Ascending aorta (tissue), 2 donors: ENCODE measurements at places on chromosomes 12 and 14.
A peak's percentile ranks its signal among the peaks of the same experiment; 100 is the strongest.

DNA sequence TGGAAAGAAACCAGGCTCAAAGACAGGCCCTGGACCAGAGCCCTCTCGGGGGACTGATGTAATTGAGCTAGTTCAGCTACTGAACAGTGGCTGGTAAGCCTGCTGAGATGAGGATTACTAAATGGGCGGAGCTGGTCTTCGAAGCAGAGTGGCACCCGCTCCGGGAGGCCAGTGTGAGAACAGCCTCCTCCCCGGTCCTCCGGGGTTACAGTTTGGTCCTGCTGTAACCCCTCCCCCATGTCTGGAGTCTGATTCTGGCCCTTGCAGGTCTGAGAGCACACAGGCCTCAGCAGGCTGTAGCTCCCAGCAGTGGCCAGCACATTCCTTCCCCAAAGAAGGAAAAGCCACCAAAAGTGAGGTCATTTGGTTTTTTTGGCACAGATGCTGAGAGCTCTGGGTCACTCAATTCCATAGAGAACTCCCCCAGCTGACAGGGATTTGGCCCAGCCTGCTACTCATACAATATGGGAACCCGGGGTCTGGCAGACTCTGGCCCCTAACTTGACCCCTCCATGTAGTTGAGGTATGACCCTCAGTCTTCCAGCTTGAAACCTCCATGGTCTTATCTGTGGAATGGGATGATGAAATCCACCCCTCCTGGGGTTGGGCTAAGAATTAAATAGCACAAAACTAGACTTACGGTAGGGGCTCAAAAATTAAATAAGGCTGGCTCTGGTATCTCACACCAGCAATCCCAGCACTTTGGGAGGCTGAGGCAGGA, 39.0 kb downstream of the ACTN1 start:
- peak overlapping the region; percentile 93 for H3K27ac ChIP-seq
- H3K27me3 ChIP-seq, result no peaks in the 10 kb centered on the region
- peaks cover 96% of the 10 kb centered on the region for H3K4me1 ChIP-seq
- DNase-seq, result peak; percentile 83
- peak overlapping the region; percentile 47 for H3K4me3 ChIP-seq
- peaks cover 6% of the 10 kb centered on the region for H3K36me3 ChIP-seq

DNA sequence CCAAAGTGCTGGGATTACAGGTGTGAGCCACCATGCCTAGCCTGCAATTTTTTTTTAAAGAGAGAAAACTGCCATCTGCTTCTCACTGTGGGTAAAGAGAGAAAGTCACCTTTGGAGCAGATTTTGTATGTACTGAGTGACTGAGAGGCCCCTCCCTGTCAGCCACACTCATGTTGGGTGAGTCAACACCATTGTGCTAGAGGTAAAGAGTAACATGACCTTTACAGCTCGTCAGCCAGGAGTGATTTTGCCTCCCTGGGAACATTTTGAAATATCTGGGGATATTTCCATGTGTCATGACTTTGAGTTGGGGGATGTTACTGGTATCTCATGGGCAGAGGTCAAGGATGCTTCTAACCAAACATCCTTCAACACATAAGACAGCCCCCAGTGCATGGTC, 115.2 kb downstream of the KSR2 start:
- H3K4me1 ChIP-seq, result no peaks in the 10 kb centered on the region
- no peak overlapping the region for H3K4me3 ChIP-seq
- H3K27ac ChIP-seq, result no peak overlapping the region
- DNase-seq, result no peak

GRCh38 chr12:131002216-131002631, 48.5 kb downstream of the ADGRD1 start:
- H3K27ac ChIP-seq, result no peak overlapping the region
- no peaks in the 10 kb centered on the region for H3K36me3 ChIP-seq
- DNase-seq, result no peak
- no peak overlapping the region for H3K4me3 ChIP-seq
- no peaks in the 10 kb centered on the region for H3K4me1 ChIP-seq

GRCh38 chr14:64673748-64674147, 30.5 kb upstream of the PLEKHG3 start:
- no peak for DNase-seq
- no peaks in the 10 kb centered on the region for H3K27me3 ChIP-seq
- H3K27ac ChIP-seq, result peak overlapping the region; percentile 15
- H3K4me3 ChIP-seq, result no peak overlapping the region
- H3K36me3 ChIP-seq, result no peaks in the 10 kb centered on the region
- H3K4me1 ChIP-seq, result no peaks in the 10 kb centered on the region

DNA sequence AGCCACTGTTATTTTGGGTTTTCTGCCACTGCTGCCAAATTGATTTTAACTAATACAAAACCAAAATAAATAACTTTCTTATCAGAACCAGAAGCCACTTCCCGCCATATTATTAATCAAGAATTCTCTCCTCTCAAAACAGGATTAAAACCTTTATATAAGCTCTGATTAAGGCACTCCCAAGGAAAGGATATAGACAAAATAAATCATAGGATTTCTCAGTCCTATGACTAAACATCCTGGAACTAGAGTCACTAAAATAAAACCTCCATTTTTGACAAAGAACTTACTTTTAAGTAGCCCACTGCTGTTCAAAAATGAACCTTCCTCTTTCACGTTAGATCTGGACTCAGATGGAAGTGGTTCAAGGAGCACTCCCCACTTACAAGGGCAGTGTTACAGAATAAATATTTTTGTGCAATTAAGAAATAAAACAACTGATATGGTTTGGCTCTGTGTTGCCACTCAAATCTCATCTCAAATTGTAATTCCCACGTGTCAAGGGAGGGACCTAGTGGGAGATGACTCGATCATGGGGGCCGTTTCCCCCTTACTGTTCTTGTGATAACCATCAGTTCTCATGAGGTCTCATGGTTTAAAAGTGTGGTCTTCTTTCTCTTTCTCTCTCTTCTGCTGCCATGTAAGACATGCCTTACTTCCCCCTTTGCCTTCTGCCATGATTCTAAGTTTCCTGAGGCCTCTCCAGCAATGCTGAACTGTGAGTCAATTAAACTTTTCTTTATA, 26.4 kb downstream of the GXYLT1 start:
- H3K27me3 ChIP-seq, result no peaks in the 10 kb centered on the region
- no peak for DNase-seq
- H3K4me1 ChIP-seq, result no peaks in the 10 kb centered on the region

GRCh38 chr12:97490141-97490540, 27.5 kb downstream of the RMST start:
- no peak for DNase-seq
- H3K36me3 ChIP-seq, result no peaks in the 10 kb centered on the region
- no peaks in the 10 kb centered on the region for H3K4me1 ChIP-seq
- no peak overlapping the region for H3K27ac ChIP-seq
- no peak overlapping the region for H3K4me3 ChIP-seq
- no peaks in the 10 kb centered on the region for H3K27me3 ChIP-seq

DNA sequence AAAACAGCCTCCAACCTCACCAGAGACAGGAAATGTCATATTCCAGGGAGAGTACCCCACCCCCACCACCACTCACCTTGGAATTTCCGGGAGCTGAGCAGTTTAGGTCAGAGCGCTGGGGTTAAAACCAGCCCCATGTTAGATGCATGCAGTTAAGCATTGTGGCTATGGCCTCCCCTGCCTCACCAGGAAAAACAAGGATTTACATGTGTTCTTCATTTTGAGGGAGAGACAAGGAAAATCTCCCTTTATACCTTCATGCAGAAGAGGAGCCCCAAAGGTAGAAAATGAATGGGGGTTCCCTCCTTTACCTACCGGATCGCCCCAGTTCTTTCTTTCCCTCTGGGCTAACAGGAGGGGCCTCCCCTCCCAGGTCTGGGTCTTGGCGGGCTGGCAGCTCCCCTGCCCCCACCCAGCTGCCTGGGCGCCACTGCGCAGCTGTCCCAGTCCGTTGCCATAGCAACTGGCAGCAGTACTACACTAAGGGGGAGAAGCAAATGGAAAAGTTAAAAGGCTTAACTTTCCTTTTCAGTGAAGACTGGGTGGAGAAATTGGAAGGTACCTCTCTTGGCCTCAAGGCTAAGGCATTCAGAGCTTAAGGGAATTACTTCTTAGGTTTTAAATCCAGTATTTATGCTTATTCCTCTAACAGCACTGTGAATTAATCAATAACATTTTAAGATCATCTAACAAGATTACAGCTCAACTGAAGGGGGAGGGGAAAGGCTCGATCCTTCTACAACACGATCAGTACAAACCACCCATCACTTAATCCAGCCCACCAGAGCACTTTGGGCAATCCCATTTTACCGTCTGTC, 20.5 kb downstream of the CBX5 start:
- H3K27ac ChIP-seq, result peak overlapping the region; percentile 68
- peak overlapping the region; percentile 58 for H3K4me3 ChIP-seq

DNA sequence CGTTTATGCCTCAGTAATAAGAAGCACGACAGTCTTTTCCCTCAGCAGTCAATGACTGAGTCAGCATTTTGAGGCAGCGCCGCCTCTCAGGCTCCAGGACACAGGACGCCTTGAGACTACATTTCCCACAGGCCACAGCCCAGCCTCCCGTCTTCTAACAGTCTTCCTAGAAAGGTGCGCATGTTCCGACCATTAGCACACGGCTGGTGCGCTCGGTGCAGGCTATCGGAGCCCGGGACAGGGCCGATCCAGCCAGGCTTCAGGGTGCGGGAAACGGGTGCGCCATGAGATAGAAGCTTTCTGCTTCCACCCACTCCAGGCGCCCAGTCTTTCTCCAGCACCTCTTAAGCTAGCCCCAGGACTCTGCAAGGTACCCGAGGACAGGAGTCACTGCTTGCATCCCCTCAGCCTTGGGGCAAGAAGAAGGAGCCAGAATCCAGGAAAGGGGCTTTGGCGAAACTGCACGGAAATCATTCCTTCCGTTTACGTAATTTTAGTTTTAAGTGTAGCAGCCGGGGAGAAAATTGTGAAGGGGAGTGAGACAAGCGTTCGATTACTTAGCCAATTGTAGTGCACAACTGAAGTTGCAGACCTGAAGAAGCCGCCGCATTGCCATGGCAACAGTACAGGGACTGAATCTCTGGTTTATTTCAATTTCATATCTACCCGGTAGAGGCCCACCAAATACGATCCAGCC, 54.0 kb downstream of the ZNF641 start:
- H3K27ac ChIP-seq, result no peak overlapping the region
- no peaks in the 10 kb centered on the region for H3K36me3 ChIP-seq
- H3K4me1 ChIP-seq, result no peaks in the 10 kb centered on the region
- DNase-seq, result peak; percentile 32
- H3K4me3 ChIP-seq, result peak overlapping the region; percentile 61

DNA sequence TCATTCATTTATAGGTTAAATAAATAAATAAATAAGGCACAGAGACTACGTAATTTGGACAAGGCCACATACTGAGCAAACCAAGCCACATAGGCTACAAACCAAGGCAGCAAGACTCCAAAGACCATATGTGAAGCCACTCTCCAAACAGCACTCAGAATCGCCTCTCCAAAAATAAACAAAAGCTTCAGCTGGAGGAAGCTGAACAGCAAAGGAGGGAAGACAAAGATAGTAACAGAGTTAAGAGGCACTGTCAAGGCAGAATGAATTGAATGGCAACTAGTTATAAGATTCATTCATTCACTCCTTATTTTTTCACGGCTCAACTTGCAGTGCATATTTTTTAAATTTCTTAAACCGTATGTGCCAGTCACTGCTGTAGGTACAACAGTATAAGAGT, 200.5 kb upstream of the GRIP1 start:
- no peak overlapping the region for H3K27ac ChIP-seq
- DNase-seq, result no peak
- no peak overlapping the region for H3K4me3 ChIP-seq
- H3K27me3 ChIP-seq, result no peaks in the 10 kb centered on the region
- no peaks in the 10 kb centered on the region for H3K4me1 ChIP-seq

GRCh38 chr12:21651821-21652220, 5.8 kb downstream of the LDHB start:
- H3K27me3 ChIP-seq, result no peaks in the 10 kb centered on the region
- H3K4me3 ChIP-seq, result no peak overlapping the region
- no peak for DNase-seq
- H3K36me3 ChIP-seq, result peaks cover 56% of the 10 kb centered on the region
- no peak overlapping the region for H3K27ac ChIP-seq

DNA sequence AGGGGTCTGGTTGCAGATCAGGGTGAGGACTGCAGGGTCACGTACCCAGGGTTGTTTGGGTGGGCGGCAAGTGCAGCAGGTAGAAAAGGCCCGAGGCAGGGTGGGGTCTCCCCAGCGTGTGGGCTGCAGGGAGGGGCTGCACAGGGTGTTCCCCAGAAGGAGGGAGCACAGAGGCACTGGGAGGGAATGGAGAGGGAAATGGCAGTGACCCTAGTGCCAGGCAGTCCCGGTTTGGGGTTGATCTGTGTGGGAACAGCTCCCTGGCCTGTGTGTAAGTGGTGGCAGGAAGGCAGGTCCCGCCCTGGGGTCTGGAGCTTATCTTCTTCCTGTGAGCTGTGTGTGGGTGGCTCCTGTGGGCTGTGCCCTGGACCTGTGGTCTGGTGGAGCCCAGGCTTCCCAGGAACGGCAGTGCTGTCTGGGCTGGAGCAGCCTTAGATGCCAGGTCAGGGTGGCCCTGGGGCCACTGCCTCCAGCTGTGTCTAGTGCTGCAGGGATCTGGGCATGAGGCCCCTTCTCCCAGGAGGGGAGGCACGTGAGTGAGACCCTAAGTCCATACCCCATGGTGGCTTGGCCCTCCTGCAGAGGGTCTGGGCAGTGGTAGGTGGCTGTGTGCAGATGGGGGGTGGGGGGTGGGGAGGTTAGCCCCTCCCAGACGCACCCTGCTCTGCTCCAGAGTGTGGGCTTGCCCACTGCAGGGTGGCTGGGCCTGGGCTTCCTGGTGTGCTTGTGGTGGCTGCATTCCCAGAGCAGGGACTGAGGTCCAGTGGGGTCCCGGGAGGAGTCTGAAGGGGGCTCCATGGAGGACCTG, 363.5 kb downstream of the TMEM121 start:
- no peak overlapping the region for H3K27ac ChIP-seq
- H3K4me3 ChIP-seq, result no peak overlapping the region
- no peak for DNase-seq

DNA sequence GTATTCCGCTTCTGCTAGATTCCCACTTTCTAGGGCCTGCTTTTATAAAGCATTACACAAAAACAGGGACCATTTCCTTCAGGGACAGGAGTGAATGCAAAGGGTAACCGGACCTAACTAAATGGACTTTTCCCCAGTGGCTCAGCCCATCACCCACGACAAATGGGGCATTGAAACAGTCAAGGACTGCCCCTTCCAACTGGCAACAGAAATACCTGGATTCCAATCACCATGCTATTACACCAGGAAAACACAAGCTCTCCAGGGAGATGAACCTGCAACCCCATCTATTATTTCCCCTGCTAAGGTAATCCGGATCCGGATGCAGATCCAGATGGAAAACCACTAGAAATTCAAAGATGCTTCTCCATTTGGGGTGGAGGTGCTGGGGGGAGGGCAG, 1.0 kb downstream of the MPHOSPH9 start:
- H3K4me3 ChIP-seq, result peak overlapping the region; percentile 81
- no peak for DNase-seq
- H3K36me3 ChIP-seq, result no peaks in the 10 kb centered on the region
- peaks cover 15% of the 10 kb centered on the region for H3K4me1 ChIP-seq
- H3K27me3 ChIP-seq, result no peaks in the 10 kb centered on the region

- peaks cover 5% of the 10 kb centered on the region for H3K36me3 ChIP-seq
- H3K4me1 ChIP-seq, result peaks cover 19% of the 10 kb centered on the region
- no peak overlapping the region for H3K27ac ChIP-seq
- H3K4me3 ChIP-seq, result no peak overlapping the region
- no peak for DNase-seq
Measured at GRCh38 chr12:122943196-122943595, 23.1 kb downstream of the ABCB9 start.
